ENCODE measurements at places on chromosomes 13 and 19.

- H3K4me3 ChIP-seq, result no peak overlapping the region
- H3K27ac ChIP-seq, result no peak overlapping the region
- DNase-seq, result no peak
- H3K27me3 ChIP-seq, result no peaks in the 10 kb centered on the region
- peaks cover 26% of the 10 kb centered on the region for H3K4me1 ChIP-seq
These were observed 3.0 kb downstream of the PEPD start for GRCh38 chr19:33518541-33518940.

- peaks cover 7% of the 10 kb centered on the region for H3K4me1 ChIP-seq
- no peak overlapping the region for H3K27ac ChIP-seq
- peaks cover 3% of the 10 kb centered on the region for H3K36me3 ChIP-seq
- no peak for DNase-seq
- H3K4me3 ChIP-seq, result no peak overlapping the region
- H3K27me3 ChIP-seq, result peaks cover 63% of the 10 kb centered on the region
These were observed 6.3 kb upstream of the KCTD12 start for GRCh38 chr13:76892488-76892887.

DNA sequence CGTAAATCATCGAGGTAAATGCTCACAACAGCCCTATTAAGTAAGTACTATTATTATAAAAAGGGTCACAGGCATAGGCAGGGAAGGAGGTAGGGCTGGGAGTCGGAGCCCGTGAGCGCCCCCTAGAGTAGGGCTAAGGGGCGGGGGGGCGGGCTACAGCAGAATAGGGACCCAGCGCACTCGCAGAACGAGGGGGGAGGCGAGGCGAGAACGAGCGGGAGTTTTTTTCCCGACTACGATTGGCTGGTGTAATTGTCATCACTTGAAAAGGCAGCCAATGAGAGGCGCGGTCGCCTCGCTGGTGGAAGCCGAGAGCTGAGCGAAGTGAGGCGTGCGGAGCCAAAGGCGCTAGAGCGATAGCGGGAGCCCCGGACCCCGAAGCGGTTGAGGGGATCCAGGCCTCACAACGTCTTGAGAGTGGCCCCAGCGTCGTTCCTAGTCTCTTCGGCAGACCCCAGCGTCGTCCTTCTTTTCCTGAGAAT is 24.2 kb downstream of the KEAP1 start:
- peaks cover 9% of the 10 kb centered on the region for H3K4me1 ChIP-seq
- H3K27ac ChIP-seq, result peak overlapping the region; percentile 12
- DNase-seq, result peak; percentile 68
- H3K4me3 ChIP-seq, result no peak overlapping the region
- peaks cover 15% of the 10 kb centered on the region for H3K27me3 ChIP-seq
- H3K36me3 ChIP-seq, result no peaks in the 10 kb centered on the region

- peak overlapping the region; percentile 62 for H3K4me3 ChIP-seq
- H3K27me3 ChIP-seq, result no peaks in the 10 kb centered on the region
- peaks cover 16% of the 10 kb centered on the region for H3K4me1 ChIP-seq
- H3K36me3 ChIP-seq, result no peaks in the 10 kb centered on the region
- peak overlapping the region; percentile 56 for H3K27ac ChIP-seq
- no peak for DNase-seq
These were observed 2.5 kb upstream of the PRAM1 start for GRCh38 chr19:8504919-8505318.

Measured in mesothelial cell of epicardium (in vitro differentiated cells).